ENCODE measurements at places on chromosomes 3 and 15. TPM values are rescaled to one million over a fixed set of nuclear protein-coding genes. Genes with fewer than 3 reads are reported as not detected.

C3orf62 gene
- total RNA-seq, result 1.8 TPM

NDN gene
- total RNA-seq, result 36.9 TPM

FBXO40 gene
- not detected for total RNA-seq

TGM5 gene
- not detected for total RNA-seq

SPRED1 gene
- 50.1 TPM for total RNA-seq

POC1A gene
- total RNA-seq, result 5.4 TPM

RBP2 gene
- total RNA-seq, result not detected

HRG gene
- not detected for total RNA-seq

CCDC80 gene
- total RNA-seq, result 281 TPM

LMAN1L gene
- total RNA-seq, result not detected

CYP1A1 gene
- total RNA-seq, result 0.32 TPM
